Activated CD4-positive, CD25-positive, alpha-beta regulatory T cell treated with anti-CD3 and anti-CD28 coated beads, Interleukin-2, amount 50 U/mL, for 16 hours (primary cell): ENCODE measurements at places on chromosomes 3 and 15.

- peak; percentile 29 for DNase-seq
Observed at GRCh38 chr3:40191850-40192448, 117.6 kb upstream of the EIF1B start.

DNA sequence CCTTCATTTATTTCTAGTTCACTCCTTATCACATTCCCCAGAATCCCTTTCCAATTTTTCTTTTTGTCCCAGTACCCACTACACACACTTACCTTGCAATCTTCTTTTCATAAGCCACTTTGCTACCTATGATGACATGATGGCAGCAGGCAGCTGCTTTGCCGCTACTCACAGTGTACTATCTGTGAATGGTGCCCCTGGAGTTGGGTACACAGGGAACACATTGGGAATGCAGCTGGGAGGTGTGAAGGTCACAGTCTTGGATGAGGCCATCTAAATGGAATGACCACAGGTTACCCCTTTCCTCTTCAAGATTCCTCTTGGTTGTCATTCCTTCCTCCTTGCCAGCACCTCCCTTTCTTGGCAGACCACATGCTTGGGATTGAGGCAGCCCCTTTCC lies 20.8 kb upstream of the TNIK start:
- DNase-seq = no peak

DNA sequence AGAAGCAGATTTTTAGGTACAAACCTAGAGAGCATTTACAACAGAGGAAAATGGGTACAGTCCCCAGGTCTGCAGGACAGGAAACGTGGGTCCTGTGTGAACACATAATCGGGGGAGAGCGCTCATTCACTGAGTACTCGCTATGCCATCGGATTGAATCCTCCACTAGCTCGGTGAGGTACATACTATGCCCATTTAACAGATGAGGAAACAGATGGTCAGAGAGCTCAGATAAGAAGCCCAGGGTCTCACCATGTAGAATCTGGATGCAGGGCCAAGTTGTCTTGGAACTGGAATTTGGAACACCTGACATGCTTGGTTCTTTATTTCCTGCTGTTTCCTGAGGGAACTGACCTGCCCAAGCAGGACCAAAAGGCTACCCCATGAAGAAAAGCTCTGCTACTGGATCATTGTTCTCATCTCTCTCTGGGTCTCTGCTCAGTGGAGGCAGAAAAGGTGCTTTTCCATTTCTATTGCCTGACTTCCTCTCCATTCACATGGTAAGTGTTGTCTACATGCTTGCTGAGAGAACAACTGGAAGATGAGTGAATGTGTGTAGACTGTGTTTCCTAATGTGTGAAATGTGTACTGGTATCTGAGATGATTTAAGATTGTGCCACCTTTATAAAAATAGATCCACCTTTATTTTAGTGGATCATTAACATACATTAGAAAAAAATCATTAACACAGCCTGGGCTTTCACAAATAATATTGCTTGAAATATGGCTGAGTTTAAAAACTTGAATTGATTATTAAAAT lies 89.1 kb downstream of the TGFBR2 start:
- no peak for DNase-seq

DNA sequence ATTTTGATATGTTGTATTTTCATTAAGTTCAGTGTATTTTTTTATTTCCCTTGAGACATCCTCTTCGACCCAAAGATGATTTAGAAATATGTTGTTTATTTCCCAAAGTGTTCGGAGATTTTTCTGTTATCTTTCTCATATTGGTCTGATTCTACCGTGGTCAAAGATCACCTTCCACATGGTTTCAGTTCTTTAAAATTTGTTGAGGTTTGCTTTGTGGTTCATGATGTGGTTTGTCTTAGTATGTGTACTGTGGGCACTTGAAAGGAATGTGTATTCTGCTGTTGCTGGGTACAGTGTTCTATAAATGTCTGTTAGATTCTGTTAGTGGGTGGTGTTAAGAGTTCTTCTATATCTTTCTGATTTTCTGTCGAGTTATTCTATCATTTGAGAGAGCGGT lies 103.4 kb upstream of the FHIT start:
- no peak for DNase-seq

GRCh38 chr3:194148383-194148782 lies 12.4 kb downstream of the HES1 start:
- DNase-seq = no peak
